ENCODE measurements at places on chromosomes 4 and X.

GRCh38 chr4:145781351-145781750 is 101.4 kb downstream of the C4orf51 start:
- DNase-seq, result no peak

- peak; percentile 71 for DNase-seq
Measured at GRCh38 chr4:183798301-183799253, 106.5 kb upstream of the STOX2 start.

DNA sequence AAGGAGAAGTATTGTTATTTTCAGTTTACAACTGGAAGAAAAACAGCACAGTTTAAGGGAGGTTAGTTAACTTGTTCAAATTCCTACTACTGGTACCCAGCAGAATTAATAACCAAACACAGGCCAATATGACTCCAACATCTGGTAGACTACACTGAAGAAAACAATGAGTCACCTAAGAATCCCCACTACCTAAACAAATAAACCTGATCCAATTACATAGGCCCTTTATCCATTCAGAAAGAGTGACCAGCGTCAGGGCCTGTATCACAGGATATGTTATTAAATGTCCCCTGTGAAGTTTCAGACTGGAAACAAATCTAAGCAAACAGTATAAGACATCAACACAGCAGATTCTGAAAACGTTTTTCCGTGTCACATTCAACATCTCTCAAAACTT is 492.5 kb upstream of the INTU start:
- no peak for DNase-seq

DNA sequence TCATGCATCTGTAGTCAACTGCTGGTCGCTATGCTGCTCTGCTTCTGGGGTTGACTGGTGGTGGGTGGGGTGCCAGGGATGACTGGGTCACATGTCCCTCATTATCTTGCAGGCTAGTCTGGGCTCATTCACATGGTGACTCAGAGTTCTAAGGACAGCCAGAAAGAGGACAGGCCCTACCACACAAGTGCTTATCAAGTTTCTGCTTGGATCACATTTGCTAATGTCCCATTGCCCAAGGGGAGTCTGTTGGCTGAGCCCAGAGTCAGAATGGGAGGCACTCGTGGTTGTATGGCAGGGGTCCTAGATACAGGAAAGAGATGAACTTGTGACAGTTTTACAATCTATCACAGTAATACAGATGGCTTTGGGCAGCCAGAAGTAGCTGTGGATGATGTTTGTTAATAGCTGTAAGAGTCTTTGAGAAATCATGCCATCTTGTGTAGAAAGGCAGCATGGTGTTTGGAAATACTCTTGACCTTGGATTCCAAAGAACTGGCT is 221.3 kb downstream of the GPAT3 start:
- no peak for DNase-seq

DNA sequence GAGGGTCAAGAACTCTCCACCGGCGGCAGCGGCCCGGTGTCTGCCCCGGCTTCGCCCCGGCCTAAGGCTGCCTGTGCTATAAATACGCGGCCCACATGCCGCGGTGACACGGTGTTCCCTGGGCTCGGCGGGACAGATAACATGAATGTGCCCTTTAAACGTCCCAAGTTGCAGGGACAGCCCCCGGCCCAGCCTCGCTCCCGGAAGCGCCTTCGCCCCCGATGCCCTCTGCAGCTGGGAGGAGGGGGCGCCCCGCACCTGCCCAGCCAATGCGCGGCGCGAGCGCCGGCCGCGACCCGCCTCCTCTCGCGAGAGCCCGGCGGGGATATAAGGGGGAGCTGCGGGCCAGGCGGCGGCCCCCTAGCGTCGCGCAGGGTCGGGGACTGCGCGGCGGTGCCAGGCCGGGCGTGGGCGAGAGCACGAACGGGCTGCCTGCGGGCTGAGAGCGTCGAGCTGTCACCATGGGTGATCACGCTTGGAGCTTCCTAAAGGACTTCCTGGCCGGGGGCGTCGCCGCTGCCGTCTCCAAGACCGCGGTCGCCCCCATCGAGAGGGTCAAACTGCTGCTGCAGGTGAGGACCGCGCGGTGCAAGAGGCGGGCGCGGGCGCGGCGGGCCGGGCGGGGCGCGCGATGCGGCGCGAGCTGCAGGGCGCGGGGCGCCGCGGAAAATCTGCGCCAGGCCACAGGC is at the start of gene SLC25A4:
Gene SLC25A4 (plus strand): TSS at position 355 of the 689 bp plus-strand sequence. CDS start 107 bp downstream, at position 462.
- DNase-seq, result peak; percentile 95

- no peak for DNase-seq
Measured at GRCh38 chr4:139267301-139267700, 12.7 kb downstream of the MGARP start.

DNA sequence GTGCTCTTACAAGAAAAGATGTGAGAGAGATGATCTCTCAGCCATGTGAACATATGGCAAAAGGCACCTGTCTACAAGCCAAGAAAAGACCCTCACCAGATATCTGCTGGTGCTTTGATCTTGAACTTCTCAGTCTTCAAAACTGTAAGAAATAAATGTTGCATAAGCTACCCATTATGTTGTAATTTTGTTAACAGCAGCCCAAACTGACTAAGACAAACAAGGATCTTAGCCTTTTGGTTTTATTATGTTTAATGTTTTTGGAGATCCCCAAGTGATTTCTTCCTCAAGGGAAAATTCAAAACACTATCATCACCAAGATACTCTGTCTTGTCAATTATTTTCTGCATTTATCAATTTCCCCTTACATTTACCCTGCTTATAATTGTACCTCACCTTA is 21.8 kb upstream of the CCNI start:
- no peak for DNase-seq

DNA sequence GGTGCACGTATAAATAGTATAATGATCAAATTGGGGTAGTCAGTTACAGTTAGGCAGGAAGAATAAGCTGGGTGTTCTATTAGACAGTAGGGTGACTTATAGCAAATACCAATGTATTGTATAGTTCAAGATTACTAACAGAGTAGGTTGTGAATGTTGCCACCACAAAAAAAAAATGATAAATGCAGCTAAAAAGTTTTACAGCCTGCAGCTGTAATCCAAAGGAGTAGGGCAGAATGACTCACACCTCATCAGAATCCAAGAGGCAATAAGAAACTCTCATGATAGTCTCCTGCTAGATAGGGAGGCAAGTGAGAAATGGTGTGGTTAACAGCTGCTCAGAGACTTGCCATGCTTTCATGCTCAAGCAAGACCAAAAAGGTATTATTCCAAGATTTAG is 19.6 kb upstream of the TCEAL4 start:
- no peak for DNase-seq

- no peak for DNase-seq
Measured at GRCh38 chr4:73885574-73886267, 16.5 kb downstream of the CXCL1 start.

GRCh38 chr4:102533904-102534303 is 32.7 kb downstream of the NFKB1 start:
- DNase-seq, result no peak

GRCh38 chr4:170391066-170391740 is 301.4 kb upstream of the AADAT start:
- no peak for DNase-seq

- no peak for DNase-seq
Measured at GRCh38 chrX:24377911-24378468, 17.6 kb downstream of the SUPT20HL1 start.

DNA sequence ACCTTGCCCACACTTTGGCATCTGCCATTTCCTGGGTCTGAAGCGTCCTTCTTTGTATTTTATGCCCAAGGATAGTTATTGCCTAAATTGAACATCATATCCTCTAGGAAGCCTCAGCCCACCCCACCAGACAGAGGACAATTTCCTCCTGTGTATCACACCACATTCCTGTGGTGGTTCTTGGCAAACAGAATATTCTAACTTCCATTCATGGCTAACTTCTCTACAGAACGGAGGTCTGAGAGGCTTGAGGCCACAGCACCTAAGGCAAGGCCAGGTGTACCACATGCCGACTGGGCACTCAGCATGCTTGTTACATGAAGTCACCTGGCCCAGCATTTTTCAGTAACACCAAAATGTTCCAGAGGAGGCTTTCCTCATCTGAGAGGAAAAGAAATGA is 42.4 kb downstream of the CD99L2 start:
- no peak for DNase-seq

DNA sequence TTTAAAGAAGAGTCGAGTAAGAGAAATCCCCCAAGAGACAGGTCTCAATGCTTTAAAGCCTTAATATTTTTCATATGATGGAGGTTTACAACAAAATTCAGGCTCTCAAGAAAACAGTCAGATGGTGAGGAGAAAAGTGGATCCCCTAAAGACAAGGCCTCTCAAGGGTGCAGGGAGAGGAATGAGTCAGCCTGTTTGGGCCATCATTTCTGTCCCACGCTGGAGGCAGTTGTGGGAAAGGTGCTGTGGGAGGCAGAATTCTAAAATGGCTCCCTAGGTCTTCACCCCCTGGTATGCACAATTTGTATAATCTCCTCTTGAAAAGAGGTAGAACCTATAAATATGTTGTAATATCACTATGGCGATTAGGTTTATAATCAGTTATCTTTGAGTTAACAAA is 4.6 kb upstream of the TIFA start:
- no peak for DNase-seq

- DNase-seq, result no peak
Measured at GRCh38 chr4:51942108-51942832, 77.9 kb downstream of the LRRC66 start.

- no peak for DNase-seq
Measured at GRCh38 chr4:25950461-25951389, 36.7 kb downstream of the SMIM20 start.

DNA sequence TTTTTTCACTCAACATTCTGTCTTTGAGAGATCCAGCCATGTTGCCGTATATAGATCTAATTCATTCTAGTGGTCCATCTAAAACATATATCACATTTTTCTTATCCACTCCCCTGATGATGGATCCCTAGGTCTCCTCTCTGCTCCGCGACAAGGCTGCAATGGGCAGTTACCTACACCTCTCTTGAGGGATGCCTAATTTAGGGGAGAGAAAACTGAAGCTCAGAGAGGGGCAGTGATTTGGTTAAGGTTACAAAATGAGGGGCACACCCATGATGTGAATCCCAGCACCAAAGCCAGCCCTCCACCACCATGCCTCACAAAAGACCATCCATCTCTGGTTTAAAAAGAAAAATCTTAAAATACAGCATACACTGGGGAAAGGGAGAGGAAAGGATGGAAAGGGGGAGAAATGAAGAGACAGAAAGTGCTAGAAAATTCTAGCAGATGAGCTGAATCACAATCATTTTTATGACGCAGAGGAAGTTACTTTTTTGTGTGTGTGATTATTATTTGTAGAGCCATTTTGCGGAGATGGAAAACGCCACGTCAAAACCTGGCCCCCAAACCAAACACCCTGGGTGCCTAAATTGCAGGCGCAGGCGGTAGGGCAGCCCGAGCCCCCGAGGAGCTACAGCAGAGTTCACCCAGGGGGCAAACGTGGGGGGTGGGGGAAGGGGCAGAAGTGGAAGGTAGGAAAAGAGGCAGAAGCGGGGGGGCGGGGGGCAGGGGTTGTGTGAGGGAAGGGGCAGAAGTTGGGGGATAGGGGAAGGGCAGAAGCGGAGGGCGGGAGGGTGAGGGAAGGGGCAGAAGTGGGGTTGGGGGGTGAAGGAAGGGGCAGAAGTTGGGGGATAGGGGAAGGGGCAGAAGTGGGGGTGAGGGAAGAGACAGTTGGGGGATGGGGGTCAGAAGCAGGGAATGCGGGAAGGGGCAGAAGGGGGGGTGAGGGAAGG is 1.3 kb upstream of the TSPYL2 start:
- no peak for DNase-seq

DNA sequence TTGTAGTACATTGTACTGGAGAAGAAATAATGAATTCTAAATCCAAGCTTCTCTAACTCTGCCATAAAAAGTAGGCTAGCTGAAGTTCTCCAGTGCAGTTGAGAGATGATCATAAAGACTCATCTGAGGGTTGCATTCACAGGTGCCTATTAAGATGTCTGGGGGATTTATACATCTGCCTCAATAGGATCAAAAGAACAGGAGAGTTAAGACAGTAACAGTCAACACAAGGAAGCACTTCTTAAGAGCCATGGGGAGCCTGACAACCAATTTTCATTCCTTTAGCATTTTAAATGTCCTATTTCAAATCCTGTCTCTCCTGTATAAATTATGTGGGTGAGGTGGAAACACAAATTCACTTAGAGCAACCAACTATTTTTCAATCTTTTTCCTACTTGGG is 432.4 kb upstream of the NWD2 start:
- DNase-seq, result no peak

- DNase-seq, result no peak
Measured at GRCh38 chrX:110132450-110133114, 129.7 kb downstream of the TMEM164 start.

- no peak for DNase-seq
Measured at GRCh38 chrX:74061879-74062278, 242.1 kb upstream of the ZCCHC13 start.

GRCh38 chrX:16593801-16594200 is 56.2 kb upstream of the S100G start:
- DNase-seq, result no peak

DNA sequence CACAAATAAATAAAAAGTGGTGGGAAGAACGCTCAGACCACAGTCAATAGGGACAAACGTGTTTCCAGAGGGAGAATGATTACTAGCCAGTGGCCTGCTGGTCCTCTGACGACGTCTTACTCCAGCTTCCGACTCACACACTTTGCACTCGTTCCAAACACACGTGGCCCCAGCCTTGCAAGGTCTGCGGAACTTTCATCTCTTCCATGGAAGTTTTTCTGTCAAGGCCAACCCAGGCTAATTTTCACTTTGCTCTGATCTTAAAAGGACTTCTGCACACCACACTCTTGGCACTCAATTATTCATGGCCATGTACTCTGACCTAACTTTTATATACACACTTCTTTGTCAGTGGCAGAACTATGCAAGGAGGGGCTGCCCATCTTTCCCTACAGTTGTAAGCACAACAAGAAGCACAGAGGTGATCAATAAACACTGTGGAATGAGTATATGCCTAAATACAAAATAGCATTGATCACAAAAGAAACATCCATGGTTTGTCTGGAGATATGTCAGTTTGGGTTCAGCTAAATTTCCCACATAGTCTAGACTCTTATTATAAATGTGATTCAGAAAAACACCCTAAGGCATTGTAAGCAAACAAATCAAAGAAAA is 69.4 kb downstream of the STX18 start:
- DNase-seq, result no peak

DNA sequence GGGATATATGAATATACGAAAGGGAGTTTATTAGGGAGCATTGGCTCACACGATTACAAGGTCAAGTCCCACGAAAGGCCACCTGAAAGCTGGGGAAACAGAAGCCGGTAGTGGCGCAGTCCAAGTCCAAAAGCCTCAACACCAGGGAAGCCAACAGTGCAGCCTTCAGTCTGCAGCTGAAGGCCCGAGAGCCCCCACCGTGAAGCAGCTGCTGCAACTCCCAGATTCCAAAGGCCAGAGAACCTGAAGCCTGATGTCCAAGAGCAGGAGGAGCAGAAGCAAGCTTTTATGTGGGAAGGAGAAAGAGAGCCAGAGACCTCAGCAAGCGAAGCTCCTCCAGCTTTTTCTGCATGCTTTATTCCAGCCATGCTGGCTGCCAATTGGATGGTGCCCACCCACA is 275.8 kb downstream of the PTTG2 start:
- no peak for DNase-seq

- DNase-seq, result peak; percentile 53
Measured at GRCh38 chrX:13412208-13412600, 92.4 kb upstream of the ATXN3L start.

Data from endodermal cell (in vitro differentiated cells).